Mesenteric fat pad (tissue), 1 donor: ENCODE measurements at places on chromosomes 5 and 9.

DNA sequence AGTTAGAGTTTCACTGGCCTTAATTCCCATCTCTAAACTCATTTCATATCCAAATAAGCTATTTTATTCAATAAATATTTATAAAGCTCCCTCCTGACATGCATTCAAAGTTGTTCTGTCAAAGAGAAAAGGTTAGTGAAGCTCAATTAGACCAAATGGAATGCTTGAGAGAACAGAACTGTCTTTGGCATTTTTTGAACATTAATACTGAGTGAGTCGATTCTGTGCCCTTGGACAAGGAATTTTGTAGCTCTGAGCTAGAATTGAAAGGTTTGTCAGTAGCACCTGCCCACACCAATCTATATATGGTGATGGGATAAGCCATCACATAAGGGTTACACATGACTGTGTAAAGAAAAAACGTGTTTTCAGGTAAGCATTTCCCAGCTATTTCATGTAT, 631.2 kb upstream of the CCNG1 start:
- no peak for DNase-seq

- no peak for DNase-seq
Observed at GRCh38 chr9:136259517-136259813, 13.9 kb upstream of the QSOX2 start.

DNA sequence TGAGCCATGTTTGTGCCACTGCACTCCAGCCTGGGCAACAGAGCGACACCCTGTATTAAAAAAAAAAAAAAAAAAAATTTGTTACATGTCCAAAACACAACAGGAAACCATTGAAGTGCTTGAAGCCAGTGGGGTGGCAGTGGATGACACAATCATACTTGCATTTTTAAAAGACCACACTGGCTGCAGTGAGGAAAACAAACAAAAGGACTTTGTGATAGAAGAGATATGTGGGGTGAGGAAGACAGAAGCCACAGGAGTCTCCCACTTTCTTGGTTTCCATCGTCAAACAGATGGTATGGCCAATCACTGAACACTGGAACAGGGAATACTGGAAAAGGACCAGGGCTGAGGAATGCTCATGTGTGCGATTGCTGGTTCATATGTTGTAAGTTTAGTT, 20.9 kb upstream of the COMMD10 start:
- no peak for DNase-seq

DNA sequence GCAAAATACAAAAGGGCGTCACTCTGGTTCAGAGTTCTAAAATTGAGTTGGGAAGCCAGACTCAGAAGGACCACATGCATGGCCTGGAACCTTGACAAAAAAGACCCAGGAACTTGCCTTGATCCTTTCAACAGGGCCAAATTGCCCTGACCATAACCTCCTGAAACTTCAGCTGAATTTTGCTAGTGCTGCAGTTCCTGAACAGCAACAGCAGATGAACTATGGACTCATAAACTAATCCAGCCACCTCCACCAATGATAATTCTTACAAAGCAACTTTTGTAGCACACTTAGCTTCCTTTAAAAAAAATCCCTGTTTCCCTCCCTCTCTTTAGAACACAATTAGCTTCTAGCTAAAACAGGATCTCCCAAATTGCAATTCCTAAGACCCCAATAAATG, 155.9 kb downstream of the MAT2B start:
- DNase-seq = no peak

GRCh38 chr5:76404223-76405211, 1.4 kb downstream of the IQGAP2 start:
- DNase-seq = no peak
